ENCODE measurements at places on chromosomes 16 and 17.
A peak's percentile ranks its signal among the peaks of the same experiment; 100 is the strongest.

DNA sequence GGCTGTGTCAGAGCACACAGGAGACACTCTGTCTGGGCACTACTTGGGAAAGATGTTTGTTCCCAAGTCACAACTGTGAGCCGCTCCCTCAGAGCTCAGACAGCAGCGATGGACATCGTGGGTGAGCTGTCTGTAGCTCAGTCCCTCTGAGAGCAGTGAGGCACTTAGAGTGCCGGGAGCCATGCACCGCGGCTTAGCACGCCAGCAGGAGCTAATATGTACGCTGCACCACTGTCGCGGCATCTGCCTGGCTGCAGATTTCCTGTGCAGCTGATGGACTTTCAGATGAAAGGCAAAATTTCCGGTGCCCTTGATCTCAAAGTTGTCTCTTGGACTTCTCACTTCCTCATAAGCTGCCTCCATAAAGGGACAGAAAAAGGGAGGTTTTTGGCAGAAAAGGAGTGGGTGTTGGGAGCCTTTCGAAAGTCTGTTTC is 92.8 kb upstream of the ZNF469 start:
- no peak for DNase-seq

DNA sequence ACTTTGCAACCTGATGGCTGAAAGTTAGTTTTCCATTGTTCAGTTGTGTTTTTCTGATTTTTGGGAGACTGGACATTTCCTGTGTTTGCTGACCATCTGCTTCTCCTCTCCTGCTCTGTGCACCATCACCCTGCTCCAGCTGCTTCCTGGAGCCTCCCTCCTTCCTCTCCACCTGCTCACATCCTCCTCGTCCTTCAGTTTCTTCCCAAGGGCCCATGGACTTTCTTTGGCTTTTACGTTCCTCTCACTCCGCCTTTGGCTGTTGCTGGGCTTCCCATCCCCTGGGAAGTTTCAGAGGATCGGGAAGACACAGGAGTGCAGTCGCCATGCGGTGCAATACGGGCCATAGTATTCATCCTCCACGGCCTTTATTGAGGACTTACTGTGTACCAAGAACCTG is 61.6 kb downstream of the TNFRSF13B start:
- no peak for DNase-seq

- peak; percentile 56 for DNase-seq
These were observed 4.4 kb upstream of the HIC1 start for GRCh38 chr17:2050300-2051060.

DNA sequence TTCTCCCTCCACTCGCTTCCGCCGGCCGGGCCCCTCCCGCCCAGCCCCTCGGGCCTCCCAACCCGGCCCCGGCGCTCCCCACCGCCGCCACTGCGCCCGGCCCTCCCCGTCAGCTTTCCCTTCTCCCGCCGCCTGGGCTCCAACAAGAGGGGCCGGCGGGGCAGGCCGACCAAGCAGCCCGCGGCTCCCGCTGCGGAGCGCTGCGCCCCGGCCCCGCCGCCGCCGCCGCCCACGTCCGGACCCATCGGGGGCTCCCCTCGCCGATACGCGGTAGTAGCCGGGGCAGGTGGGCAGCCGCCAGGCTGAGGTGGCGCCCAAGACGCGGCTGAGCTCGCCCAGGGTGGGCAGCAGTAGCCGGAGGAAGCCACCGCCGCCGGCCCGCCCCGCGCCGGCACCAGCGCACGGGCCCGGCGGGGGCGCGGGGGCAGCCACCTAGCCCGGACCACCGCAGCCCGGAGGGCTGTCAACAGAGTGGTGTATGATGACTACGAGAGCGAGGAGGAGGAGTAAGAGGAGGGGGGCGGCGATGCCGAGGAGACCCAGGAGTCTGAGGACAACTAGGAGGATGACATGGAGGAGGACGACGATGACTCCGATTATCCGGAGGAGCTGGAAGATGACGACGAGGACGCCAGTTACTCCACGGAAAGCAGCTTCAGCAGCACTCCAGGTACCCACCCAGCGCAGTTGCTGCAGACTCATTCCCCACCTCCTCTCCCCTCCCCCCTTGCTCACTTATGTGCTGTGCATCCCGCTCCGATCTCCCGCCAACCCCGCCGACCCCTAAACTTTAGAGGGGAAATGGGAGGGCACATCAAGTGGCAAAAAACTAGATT is 498 bp downstream of the LRRC37B start:
- DNase-seq: peak; percentile 3

All from NCI-H1048 (cell line).